ENCODE measurements at places on chromosomes 3 and 15.

DNA sequence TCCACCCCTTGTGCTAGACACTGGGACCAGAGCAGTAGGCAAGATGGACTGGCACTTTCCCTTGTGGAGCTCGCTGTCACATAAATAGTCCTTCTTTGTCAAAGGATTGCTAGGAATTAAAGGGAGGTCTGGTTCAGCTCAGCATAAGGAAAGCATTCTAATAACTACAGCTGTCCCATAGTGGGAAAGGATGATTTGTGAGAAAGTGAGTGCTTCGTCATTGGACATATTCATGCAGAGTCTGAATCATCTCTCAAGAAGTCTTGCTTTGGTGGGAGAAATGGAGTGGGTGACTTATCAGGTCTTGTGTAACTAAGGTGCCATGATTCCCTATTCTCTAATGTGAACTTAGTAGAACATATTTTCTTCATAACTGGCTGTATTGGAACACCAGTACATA lies 14.7 kb downstream of the PPARG start:
- DNase-seq = no peak

GRCh38 chr3:14519406-14519805 lies 20.7 kb downstream of the GRIP2 start:
- no peak for DNase-seq

DNA sequence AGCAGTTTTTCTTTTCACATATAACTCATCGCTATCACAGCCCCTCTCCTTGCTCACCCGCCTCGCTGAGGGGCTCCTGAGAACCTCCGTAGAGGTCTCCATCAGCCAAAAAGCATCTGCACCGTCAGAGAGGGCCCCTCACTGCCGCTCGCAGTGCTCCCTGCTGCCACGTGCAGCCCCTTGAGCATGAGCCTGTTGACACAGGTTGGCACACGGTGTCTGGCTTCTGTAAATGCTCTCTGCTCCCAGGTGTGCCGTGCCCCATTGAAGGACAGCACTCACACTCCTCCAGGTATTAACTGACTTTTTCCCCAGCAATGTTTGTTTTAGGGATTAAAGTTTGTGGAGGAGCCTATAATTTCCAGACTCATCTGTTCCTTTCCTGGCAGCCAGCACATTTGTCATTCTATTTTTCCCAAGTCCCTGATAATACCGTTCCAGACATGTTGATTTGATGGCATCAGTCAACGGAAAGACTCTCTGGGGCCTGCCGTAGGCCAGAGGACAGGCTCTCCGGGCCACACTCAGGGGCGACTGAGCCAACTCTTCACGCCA lies 2.1 kb upstream of the FURIN start:
- no peak for DNase-seq

GRCh38 chr3:22704166-22704565 lies 499.0 kb upstream of the UBE2E2 start:
- no peak for DNase-seq

- DNase-seq = no peak
These were observed 9.0 kb upstream of the SLCO2A1 start for GRCh38 chr3:134038716-134039115.

GRCh38 chr3:127735767-127736693 lies 63.3 kb downstream of the ABTB1 start:
- no peak for DNase-seq

DNA sequence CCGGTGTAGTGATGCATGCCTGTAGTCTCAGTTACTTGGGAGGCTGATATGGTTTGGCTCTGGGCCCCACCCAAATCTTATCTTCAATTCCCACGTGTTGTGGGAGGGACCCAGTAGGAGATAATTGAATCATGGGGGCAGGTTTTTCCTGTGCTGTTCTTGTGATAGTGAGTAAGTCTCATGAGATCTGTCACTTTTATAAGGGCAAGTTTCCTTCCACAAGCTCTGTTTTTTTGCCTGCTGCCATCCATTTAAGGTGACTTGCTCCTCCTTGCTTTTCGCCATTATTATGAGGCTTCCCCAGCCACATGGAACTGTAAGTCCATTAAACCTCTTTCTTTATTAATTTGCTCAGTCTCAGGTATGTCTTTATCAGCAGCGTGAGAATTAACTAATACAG lies 566.7 kb upstream of the NECTIN3 start:
- no peak for DNase-seq

All from stimulated activated CD8-positive, alpha-beta memory T cell treated with anti-CD3 and anti-CD28 coated beads, Interleukin-15, amount 100 ng/mL, for 24 hours (primary cell).